ENCODE measurements at places on chromosomes 7 and 10.

GRCh38 chr7:99380823-99381663, 6.5 kb downstream of the ARPC1B start:
- DNase-seq: peak; percentile 86

GRCh38 chr10:84193846-84194423, 402 bp upstream of the CDHR1 start:
- DNase-seq: no peak

DNA sequence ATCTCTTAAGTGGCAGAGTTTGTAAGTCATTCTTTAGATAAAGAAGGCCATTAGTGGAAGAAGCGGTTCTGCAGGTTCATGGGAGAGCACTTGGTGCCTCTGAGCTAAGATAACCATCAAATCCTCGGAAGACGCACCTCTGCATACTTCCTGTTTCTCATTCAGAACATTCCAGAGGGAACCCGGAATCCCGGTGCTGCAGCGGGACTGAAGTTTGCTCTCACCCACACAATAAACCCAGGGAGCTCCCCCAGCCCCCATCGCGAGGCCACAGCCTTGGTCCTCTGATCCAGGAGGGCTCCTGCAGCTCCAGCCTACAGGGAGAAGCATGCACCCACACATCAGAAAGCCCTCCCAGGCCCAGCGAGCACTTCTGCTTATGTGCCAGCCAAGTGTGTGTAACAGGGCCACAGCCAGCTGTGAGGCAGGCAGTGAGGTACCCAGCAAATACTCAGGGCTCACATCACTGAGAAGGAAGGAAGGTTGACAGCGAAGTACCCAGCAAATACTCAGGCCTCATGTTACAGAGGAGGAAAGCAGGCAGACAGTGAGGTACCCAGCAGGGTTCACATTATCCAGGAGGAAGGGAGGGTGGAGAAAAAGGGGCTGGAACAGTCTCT, 142.4 kb downstream of the DIP2C start:
- DNase-seq: no peak

GRCh38 chr7:41820111-41820671, 117.3 kb upstream of the INHBA start:
- no peak for DNase-seq

DNA sequence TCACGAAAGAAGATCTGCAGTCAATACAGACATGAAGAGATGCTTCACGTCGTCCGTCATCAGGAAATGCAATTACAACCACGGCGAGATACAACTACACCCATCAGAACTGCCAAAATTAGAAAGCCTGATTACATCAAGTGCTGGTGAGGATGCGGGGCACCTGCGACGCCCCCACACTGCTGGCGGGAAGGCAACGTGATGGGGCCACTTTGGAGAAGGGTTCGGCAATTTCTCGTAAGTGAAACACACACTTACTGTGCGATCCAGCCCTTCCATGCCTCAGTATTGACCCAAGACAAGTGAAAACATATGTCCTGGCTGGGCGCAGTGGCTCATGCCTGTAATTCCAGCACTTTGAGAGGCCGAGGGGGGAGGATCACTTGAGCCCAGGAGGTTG, 25.8 kb upstream of the PDGFA start:
- DNase-seq: no peak

DNA sequence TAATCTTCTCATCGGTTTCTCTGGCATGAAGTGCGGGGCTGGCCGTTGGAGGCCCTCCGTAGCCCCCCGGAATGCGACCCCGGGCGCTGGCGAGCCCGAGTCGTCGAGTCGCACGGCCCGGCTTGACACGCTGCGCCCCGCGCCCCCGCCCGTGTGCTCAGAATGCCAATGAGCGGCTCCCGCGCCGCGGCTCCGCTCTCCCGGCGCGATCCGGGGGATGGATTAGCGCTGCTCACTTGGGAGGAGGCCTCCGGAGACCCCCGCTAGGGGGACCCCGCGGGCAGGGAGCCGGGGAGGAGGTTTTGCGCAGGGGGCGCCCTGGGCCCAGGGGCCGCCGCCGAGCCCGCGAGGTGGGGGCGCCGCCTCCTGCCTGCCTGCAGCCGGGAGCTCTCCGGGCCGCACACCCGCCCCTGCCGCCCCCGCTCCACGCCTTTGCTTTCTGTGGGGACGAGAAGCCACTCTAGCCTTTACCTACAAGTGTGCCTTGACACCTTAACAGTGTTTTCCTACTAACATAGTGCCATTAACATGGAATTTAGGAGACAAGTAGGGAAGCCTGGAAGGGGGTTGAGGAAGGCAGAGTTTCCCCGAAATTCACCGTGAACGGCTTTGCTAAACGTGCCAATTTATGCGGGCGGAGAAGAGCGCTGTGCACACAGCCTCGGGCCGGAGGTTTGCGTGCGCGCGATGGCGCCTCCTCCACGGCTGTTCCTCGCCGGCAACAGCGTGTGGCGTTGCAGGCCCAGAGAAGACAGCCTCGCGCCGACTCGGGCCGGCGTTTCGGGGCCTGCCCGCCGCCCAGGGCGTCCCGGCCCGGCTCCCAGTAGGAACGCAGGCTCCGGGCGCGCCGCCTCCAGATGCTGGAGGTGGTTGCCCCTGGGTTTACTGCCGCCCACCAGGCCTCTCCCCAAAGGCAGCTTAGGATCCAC, 7.1 kb downstream of the SHH start:
- DNase-seq: peak; percentile 77

- no peak for DNase-seq
Observed at GRCh38 chr10:1735562-1735961, 1.8 kb downstream of the ADARB2 start.

- DNase-seq: no peak
Observed at GRCh38 chr7:120227255-120227654, 45.7 kb upstream of the KCND2 start.

- DNase-seq: no peak
Observed at GRCh38 chr7:26841003-26841739, 23.2 kb downstream of the SKAP2 start.

DNA sequence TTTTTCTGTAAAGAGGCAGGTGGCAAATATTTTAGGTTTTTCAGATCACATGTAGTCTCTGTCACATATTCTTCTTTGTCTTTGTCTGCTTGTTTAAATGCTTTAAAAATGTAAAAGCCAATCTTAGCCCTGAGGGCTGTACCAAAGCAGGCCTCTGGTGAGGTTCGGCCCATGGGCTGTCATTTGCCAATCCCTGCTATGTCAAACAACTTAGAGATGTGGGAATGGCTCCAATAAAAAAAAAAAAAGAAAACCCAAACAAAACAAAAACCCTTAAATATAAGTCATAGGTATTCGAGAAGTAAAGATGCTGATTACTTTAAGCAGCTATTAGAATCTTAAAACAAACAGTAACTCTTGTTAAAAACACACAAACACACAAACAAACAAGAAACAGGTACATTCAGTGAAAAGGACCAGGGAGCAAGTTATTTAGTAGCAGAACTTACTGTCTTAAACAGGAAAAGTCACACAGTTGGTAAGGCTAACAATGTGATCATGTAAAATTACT, 61.4 kb upstream of the NAMPT start:
- DNase-seq: no peak

DNA sequence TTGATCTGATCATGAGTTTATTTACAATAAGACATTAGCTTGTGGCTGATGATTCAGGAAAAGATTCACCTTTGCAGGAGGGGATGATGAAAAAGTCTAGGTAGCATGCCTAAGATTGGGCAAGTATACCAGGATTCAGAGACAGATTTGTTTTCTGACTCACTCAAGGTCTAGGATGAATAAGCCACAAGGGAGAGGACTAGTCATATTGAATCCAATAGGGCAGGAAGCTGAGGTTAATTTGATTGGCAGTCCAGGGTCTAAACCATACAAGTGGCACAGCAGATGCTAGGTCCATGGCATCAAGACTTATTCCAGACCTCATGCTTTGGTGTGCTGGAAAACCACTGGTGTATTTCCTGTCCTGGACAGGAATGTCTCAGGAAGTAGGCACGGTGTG, 1133.4 kb downstream of the XPNPEP1 start:
- no peak for DNase-seq

DNA sequence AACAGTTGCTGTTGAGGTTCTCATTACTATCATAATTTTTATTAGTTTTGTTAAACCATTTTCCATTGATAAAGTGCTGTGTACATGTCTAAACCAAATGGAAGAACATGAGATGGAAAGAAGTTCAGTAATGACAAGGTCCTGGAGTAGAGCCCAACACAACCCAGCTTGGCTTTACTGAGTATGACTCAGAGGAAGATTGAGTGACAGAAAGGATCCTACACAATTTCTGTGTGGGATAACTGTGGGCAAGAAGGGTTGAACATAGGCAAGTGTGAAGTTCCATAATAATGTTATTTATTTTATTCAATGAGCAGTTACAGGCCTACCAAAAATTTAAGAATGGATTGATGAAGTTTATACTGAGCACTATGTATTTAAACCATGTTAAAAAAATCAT, 15.9 kb downstream of the PRKG1 start:
- DNase-seq: no peak

DNA sequence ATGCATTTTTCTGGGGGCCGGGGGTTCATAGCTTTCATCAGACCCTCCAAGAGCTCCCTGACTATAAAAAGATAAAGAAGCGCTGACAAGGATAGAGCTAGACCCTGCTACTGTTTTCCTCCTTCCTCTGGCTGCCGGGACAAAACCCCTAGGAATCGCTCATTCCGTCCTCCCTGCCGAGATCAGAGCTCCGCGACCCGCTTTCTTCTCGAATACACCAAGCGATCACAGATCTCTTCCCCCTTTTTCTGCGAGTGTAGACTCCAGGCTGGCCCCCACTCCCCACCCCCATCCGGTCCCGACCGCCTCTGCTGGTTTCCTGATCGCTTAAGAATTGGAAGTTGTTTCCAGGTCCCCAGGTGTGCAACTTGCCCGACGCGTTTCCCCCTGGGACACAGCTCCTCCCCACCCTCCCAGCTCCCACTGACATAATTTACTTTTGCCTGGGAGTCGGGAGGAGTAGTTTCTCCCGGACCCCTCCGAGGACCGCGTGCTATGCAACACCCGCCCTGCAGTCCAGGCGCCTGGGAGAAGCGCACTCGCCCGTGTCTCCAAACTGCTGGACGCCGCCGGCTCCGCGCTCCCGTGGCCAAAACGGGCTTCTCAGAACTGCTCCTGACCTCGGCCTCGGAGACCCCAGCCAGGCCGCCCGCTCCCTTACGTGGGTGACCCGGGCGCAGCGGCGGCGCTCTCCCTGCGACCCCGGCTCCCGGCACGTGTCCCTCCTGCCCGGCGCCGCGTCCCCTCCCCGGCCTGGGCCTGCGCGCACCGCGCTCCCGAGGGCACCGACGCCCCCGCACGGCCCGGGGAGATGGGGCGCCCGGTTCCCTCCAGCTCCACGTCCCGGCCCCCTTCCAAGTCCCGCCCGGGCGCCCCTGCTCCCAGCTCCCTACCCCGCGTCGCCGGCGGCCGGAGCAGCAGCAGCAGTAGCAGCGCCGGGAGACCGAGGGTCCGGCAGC, 552 bp downstream of the IL15RA start:
- DNase-seq: peak; percentile 59

DNA sequence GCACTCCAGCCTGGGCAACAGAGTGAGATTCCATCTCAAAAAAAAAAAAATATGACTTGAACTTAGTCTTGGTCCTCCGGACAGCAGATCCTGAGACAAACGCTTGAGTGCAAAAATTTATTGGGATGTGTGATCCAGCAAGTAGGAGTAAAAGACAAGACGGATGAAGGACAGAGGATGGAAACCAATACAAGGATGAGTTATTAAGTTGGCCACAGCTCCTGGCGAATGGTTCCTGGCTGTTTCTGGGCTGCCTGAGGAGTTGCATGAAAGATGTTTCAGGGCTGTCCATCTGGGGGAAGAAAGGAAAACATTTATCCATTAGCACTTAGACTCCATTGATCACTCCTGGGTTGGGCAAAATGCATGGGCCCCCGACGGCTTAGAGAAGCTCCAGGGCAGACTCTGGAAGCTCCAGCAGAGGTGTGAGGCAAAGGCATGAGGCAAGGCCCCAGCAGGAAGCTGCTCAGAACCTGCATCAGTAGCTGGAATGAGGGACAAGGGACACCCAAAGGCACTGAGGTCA, 98.3 kb upstream of the ZNF438 start:
- DNase-seq: no peak

Data from activated naive CD8-positive, alpha-beta T cell treated with anti-CD3 and anti-CD28 coated beads, Interleukin-2, amount 50 U/mL, for 24 hours (primary cell).